CD4-positive, alpha-beta T cell treated with Interleukin-4 for 1 hour (primary cell): ENCODE measurements at places on chromosomes 16 and 17.
A peak's percentile ranks its signal among the peaks of the same experiment; 100 is the strongest.

- DNase-seq = no peak
Observed at GRCh38 chr17:41777574-41778188, 8.8 kb downstream of the JUP start.

DNA sequence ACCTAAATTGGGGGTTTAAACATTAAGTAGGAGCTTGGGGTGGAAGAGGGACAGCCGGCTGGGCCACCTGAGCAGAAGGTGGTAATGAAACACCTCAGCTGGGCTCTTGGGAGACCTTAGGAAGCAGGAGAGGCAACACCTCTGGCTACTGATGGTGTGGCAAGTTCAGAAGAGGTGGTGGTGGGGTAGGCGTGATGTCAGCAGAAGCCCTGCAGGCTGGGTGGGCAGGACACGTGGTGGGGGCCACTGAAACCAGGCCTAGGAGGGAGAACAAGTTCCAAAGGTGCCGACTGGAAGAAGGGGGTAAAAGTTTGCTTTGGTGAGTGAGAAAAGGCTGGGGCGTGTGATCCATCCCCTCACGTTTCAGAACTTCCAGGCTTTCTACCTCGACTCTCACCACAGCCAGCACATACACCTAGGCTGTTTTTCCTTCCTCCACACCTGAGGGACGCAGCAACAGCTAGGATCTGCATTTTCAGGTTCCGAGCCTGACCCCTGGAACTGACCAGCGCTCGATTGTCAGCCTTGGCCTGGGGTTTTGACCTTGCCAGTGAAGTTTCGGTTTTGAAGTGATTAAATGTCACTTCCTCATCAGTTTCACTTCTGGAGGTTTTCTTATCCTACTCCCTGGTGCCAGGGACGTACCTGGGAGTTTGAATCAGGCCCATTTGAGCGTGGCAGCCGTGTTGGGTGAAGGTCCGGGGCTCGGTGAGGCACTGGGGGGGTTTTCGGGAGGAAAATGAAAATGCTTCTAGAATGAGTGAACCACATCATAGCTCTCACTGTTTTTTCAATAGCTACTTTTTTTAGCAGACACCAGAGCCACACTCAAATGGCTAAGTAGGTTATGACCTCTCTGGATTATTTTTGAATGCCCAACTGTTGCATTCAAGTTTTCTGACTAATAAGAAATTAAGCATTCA lies 10.0 kb downstream of the SNN start:
- DNase-seq = no peak

GRCh38 chr16:4395055-4395726 lies 21.2 kb downstream of the CORO7 start:
- DNase-seq = no peak

DNA sequence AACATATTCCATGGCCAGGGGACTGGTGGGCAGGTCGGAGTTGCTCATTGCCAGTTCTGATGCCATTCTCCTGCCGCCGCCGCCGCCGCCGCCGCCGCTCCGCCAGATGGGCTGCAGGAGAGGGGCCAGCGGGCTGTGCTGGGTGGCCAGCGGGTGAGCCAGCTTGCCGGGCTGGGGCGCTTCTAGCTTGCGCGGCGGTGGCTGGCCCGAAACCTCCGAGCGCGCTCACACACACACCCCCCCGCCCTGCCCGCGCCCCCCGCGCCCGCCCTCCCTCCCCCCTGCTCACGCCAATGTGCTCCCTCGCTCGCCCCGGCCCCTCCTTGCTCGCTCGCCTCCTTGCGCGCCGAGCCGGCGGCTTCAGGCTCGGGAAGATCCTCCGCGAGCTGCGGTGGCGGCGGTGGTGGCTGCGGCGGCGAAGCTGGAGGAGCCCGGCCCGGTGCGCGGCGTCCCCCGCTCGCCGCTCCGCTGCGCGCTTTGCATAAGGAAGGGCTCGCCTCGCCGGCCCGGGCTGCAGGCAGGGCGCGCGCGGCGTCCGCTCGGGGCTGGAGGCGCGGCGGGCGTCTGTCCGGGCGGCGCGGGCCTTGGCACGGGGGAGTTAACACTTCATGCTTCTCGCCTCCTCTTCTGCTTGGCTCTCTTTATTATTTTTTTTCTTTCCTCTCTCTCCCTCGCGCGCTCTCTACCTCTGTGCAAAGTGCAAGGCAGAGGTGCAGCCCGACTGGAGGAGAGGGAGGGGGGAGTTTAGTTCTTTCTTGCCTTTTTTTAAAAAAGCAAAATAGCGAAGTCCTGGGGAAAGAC lies 500 bp downstream of the MAF start:
- DNase-seq = peak; percentile 50

DNA sequence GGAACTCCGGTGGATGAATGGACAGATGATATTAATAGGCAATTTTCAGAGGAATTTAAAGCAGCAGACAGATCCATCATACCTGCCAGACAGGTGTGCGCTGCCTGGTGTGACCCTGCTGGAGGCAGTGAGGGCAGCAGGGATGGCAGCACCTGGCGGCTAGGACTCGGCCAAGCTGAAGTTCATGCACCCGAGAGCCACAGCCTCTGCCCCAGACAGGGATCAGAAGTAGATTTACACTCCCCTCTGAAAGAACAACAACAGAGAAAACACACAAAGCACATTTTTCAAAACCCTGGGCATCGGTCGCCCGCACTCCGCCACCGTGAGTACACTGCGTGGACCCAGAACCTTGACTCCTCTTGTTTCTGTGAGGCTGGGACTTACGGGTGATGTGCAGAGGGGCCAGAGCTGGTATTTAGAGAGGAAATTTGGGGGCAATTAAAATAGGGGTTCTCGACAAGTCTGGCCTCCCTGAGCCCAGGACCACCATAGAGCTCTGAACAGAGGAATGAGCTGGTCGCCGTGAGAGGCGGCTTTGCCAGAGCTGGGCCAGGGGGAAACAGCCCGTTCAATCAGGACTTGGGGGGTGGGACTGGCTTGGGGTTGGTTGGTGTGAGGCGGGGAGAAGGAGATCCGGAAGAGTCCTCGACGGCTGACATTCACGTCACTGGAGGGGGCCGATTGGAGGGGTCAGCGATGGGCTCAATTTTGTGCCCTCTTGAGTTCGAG lies 101.0 kb downstream of the METRNL start:
- DNase-seq = no peak

DNA sequence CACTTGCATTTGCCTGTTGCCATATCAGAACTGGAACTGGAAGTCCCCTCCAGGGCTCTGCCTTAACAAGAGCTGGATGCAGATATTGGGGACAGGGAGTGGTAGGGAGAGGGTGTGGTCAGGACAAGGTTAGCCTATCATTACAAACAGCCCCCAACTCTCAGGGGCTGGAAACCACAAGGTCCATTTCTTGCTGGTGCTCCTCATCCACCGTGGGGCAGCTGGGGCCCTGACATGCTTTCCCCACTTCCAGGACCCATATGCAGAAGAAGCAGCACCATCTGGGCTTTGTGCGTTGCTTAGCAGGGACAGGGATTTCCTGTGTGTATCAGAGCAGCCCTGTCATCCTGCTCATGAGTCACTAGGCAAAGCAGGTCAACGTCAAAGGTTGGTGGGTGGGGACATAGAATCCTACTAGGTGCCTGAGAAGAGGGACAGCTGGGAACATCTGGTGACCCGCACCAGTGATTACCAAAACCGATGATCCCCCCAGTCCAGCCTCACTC lies 26.9 kb downstream of the RGS9 start:
- peak; percentile 43 for DNase-seq

- peak; percentile 28 for DNase-seq
Observed at GRCh38 chr17:74474043-74474792, 7.8 kb downstream of the CD300A start.

GRCh38 chr17:42706732-42707131 lies 24.4 kb downstream of the CNTNAP1 start:
- DNase-seq = peak; percentile 66

- DNase-seq = no peak
Observed at GRCh38 chr17:32654324-32654723, 167.5 kb downstream of the CDK5R1 start.

DNA sequence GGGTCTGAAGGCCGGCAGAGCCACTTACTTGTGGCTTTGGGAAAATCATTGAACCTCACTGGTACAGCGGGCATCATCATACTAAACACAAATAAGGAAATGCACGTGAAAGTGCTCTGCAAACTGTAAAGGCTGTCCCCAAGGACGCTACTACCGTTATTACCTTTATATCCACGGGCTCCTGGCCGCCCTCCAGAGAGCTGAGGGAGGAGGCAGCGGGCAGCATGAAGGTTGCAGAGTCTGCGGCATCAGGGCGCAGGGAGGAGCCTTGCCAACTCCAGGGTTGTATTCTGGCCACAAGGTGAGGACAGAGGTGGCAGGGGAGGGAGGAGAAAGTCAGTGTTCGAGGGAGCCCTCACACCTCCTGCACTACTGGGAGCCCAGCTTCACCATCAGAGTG lies 68.3 kb upstream of the GCSH start:
- no peak for DNase-seq

DNA sequence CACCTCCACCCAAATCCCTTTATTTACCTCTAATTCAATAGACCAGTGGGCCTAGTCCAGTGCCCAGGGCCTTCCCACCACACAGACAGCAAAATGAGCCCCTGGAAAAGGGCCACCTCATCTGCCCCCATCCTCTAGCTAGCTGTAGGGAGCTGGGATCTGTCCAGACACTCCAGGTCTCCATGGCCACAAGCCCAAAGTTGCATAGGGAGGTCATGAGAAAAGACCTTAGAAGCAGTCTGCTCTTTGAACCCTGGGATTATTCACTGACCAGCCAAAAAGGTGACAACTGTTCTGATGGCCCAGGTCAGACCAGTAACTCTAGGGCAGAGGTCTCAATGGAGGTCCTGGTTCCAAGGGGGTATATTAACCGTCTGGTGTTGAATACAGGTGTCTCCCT lies 2.0 kb downstream of the CUEDC1 start:
- DNase-seq = no peak

GRCh38 chr16:81546781-81547180 lies 102.2 kb downstream of the CMIP start:
- DNase-seq = no peak

- DNase-seq = no peak
Observed at GRCh38 chr16:55622930-55623561, 32.7 kb upstream of the SLC6A2 start.

- no peak for DNase-seq
Observed at GRCh38 chr17:80737106-80738019, 192.7 kb downstream of the RPTOR start.

DNA sequence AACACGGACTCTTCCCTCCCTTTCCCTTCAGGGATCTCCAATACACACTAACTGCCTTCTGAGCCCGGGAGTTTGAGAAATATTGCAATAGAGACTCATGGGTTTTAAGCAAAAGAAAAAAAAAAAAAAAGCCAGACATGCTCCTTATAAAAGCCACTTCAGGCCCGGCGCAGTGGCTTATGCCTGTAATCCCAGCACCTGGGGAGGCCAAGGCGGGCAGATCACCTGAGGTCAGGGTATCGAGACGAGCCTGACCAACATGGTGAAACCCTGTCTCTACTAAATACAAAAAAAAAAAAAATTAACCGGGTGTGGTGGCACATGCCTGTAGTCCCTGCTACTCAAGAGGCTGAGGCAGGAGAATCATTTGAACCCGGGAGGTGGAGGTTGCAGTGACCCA lies 2.4 kb upstream of the HEXD start:
- DNase-seq = no peak

DNA sequence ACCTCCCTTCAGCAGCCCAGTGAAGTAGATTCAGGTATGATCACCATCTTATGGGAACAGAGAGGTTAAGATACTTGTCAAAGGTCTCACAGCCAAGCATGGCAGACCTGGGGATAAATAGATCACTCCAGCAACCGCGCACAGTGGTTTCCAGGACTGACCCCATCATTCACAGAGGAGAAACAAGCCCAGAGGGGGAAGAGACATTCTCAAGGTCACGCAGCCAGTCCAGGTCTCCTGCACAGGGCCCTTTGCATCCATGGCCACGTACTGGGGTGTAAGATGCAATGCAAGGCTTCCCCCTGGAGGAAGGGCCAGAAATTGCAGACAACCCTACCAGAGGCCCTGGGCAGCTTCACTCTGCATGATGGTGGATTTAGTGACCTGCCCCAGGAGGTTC lies 19.9 kb downstream of the TLE7 start:
- peak; percentile 11 for DNase-seq

DNA sequence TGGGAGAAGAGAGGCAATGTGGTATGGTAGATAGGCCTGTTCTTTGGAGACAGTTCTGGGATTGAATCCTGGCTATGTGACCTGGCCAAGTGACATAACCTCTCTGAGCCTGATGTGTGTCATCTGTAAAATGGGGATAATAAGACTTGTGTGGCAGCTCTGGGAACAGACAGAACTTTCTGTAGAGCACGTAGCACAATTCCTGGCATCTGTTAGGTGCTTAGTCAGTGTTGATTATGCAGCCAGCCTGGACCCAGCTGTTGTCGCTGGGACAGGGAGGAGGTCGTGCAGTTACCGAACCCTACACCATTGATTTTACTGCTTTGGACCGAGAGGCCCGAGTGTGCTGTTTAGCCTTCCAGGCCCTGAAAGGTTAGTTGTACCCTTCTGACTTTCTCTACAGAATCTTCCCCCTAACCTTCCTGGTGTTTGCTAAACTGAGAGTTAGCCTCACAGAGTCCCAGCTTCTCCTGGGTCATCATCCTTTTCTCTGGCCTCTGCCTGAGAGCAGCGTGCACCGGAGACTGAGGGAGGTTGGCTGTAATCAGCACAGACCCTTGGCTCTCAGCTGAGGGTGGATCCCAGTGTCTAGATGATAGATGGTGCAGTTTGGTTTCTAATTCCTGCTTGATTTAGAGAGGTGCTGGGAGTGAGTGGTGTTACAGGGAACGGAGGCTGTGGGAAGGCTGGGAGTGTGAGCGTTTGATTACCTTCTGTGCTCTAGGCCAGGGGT lies 31.9 kb downstream of the MSI2 start:
- DNase-seq = no peak

GRCh38 chr16:67719778-67720144 lies 645 bp upstream of the GFOD2 start:
- peak; percentile 17 for DNase-seq

DNA sequence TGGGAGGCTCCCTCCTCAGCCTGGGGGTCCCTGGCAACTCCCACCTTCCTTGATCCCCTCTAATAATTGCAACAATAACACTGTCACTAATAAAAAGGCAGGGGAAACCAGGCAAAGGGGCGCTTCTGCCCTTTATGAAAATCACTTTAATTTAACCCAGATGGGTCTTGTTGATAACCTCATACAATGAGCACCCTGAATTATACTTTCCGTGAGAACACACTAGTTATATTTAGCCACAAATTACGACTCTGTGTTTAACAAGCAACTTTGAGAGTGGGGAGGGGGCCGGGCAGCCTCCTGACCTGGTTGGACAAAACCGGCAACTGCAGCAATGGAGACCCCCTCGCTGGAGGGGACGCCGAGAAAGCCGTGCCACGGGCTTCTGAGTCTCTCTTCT lies 5.7 kb upstream of the BAHCC1 start:
- DNase-seq = no peak

DNA sequence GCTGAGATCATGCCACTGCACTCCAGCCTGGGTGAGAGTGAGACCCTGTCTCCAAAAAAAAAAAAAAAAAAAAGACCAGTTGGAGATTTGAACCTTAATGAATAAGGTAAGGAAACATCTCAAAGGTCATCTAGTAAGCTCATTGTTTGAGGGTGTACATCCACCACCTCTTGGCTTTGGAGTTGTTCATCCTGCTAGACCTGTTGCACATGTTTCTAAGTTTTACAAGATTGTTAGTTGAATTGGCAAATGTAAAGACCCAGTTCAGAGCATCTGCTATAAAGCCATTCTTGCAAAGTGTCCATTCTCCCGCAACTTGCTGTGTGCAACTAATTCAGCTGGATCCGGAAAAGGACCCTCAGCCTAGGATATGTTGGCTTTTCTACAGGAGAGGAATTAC lies 1.5 kb downstream of the PSMD7 start:
- no peak for DNase-seq

GRCh38 chr17:15510361-15510760 lies 42.9 kb upstream of the CDRT4 start:
- no peak for DNase-seq

GRCh38 chr17:21452377-21453143 lies 76.4 kb downstream of the KCNJ12 start:
- DNase-seq = peak; percentile 50

- no peak for DNase-seq
Observed at GRCh38 chr16:82040296-82040695, 5.2 kb downstream of the HSD17B2 start.
